ENCODE measurements at places on chromosomes 11 and 22.

DNA sequence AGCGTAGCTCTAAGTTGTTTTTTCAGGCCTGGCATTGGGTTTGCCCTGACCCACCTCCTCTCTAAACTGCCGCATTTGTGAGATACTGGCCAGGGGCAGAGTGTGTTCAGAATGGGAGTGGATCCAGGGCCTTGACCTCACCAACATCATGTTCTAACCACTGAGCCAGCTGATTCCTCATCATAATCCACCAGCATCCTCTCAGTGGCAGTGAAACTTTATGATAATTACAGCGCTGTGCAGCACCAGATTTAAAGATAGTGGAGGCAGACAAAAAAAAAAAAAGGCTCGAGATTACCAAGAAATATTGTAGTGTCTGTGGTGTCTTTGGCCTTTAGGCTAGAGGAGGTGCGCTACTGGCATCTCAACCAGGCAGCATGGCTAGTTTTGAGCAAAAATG, 53.0 kb downstream of the KREMEN1 start:
- no peak for DNase-seq

DNA sequence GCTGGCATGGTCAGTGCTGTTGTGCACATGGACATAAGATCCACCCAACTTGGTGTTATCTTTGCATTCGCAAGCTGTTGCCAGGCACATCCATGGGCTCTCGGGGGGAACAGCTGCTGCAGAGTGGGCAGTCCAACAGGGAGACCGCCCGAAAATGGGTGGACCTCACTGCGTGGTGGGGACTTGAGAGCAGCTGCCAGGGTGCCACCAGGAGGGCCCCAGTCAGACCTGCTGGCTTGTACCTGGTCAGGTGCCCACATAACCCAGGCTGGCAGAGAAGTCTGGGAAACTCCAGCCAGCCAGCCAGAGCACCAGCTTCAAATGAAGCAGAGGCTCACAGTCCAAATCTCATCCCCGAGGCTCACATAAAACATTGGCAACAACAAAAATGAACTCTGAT, 120.2 kb downstream of the BCR start:
- DNase-seq: no peak

DNA sequence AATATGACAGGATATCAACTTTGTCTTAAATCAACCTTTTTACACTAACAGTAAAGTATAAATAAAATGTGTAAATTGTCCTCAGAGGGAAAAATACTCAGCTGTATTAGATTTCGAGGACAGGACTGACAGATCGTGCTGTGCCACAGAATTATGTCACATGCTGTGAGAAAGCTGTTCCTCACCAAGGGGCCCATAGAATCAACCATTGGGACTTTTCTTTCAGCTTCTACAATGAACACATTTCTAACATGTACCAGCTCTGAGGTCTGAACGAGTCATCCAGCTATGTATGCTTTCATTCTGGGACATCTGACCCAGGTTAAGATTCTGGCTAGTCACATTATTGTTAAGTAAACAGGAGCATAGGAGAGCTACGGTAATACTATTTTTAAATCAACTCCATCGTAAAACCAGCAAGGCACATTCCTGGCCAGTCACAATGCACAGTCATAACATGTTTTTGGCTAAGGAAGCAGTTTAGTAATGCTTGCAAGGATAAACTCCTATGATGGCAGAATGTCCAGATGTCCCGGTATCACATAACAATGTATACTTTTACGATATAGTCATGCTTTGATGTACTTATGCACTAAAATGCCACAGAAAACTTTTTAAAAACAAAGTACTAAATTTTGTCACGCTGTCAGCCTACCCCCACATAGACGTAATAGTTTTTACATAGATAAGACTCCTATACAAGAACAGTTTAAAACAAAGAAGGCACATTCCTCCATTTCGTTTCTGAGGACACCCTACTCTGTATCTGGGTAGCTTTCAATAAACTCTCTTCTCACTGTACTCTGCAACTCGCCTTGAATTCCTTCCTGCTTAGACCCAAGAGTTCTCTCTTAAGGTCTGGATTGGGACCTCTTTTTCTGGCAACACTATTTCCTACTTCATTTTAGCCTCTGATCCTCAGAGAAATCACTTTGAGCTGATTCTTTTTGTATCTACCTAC, 27.4 kb downstream of the ZNF214 start:
- no peak for DNase-seq

DNA sequence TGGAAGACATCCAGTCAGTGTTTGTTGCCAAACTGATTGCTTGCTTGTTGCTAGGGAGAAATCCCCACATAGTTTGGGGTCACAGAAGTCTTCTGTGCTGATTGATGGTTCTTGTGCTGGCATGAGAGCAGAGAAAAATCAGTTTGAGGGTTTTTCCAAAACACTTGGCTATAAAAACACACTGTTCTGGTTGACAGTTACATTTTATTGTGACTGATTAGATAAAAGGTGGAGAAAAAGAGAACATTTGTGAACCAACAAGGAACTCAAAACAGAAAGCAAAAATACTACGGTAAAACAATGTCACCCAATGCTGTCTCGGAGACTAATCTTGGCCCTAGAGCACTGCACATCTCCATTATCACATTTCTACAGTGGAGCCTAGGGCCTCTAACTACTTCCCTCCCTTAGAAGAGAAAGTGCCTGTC, 14.4 kb upstream of the EIF4G2 start:
- DNase-seq: no peak

DNA sequence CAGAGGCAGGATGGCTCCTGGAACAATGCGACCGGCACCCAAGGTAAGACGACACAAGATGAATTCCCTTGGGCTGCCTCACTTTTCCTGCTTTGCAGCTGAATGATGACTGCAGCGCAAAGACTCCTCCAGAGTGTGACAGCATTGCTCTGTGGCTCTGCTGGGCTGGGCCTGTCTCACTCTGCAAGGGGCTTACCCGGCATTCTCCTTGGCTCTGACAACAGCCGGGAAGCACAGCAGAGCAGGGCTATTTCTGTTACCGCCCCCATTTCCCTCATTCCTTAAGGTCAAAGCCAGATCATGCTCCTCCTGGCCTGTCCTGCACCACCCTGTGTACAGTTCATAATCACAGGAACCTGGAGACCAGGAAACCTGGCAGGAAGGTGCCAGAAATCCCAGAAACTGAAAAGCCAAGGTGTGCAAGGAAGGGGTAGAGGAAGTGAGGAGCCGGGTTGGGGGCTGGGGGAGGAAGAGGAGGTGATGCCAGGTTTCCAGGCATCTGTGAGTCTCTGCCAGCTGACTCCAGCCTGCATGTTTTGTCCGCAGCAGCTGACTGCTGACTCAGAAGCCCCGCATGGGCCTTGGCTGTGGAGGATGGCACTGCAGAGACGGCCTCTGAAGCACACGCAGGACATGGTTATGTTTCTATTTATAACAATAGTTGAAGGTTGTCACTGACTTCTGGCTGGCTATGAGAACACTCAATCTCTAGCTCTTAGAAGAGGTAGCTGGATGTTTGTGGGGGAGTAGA, 113.6 kb downstream of the MICAL3 start:
- DNase-seq: no peak

- DNase-seq: no peak
These were observed 75.6 kb downstream of the PARVB start for GRCh38 chr22:44099696-44100095.

DNA sequence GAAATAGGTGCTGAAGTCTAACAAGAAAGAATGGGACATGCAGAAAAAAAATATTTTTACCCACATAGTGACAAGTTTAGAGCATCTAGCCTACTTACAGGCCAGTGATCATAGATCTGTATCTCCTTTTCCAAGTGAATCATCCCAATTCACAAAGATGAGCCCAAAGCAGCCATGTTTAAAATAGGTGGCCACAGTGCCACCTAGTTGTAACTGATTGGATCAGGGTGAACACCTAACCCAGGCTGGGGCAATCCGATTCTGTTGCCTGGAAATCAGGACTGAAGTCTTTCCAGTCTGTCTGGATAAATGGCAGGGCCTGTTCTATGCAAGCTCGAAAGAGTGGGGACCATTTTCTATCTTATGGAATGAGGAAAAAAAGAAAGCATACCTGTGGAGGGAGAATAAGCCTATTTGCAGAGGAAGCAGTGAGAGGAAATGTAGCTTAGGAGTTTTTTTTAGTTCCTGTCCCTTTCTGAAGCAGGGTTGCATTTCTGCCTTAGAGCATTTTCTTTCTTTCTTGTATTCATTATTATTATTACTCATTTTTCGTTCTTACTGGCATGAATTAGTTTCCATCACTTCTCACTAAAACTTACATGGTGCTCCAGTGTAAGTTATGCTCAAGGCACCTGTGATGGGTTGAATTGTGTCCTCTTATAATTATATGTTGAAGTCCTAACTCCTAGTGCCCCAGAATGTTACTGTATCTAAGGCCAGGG, 113.2 kb upstream of the RAG2 start:
- no peak for DNase-seq

DNA sequence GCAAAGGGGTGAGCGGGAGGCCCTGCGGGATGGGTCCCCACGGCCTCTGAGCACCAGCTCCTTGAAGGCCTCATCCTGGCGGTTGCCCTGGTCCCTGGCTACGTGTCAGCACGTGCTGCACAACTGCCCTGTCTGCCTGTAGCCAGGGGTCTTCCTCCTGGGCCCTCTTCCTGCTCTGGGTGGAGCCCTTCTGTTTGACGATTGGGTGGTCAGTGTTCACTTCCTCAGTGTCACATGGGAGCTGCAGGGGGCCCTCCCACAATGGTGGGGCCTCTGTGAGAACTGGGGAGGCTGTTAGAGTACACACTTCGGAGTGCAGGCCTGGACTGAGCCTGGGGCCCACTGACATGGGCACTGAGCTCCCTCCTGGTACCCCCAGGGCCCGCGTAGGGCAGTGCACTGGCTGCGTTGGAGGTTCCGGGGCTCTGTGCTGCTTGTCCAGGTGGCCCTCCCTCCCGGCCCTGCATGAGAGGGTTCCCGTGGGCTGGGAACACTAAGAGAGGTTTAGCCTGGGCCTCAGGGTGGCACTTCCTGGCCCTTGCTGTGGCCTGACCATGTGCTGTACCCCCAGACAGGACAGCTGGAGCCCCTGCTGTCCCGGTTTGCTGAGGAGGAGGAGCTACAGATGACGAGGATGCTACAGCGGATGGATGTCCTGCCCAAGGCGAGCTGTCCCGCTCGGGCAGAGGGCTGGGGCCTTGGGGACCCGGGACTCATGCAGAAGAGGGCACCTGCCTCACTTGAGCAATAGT, 13.8 kb downstream of the DGCR6L start:
- DNase-seq: no peak

DNA sequence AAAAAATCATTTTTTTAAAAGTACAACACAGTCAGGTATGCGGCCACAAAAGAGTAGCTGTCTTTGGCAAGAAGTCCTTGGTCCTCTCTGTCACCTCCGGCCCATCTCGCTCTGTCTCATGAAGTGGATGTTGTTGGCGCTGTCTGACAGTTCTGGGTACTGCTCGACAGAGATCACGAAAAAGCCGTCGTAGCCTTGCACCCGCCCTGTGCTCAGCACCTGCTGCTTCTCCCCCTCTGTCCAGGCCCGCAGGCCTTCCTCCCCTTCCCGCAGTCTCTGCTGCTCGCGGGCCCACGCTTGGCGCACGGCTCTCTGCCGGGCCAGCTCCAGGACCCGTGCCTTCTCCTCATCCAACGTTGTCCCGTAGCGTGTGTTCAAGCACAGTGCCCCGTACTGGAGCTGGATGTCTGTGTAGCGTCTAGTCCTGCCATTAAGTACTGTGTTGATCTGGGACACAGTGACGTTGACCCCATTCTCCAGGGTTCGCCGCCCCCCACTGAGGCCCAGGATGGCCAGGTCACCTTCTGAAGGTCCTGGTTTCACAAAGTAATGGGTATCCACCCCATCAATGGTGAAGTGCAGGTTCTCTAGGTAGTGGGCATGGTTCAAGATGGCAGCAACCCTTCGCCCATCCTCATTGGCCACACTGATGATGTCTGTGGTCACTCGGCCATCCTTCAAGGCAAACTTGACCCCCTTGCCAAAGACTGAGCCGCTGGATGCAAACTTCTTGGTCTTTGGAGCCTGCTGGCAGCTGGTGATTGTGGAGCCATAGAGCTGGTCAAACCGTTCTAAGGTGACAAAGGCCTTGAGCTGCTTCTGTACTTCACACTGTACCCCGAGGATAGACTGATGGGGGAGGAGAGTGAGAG, 83.5 kb upstream of the NARS2 start:
- DNase-seq: no peak

DNA sequence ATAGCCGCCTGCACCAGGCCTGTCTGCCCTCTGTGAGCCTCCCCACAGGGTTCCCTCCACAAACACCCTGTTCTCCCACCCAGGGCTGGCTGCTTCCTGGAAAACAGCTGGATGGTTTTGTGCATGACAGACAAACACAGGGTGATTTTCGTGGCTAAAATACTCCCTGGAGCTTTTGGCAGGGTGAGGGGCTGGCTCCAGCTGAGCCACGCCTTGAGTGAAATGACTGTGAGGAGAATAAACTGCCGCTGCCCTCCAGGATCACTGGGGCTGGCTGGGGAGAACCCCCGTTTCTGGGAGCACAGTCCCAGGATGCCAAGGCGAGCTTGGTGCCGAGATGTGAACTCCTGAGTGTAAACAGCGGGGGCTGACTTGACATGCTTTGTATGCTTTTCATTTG, 20.3 kb upstream of the PPP6R3 start:
- DNase-seq: no peak

DNA sequence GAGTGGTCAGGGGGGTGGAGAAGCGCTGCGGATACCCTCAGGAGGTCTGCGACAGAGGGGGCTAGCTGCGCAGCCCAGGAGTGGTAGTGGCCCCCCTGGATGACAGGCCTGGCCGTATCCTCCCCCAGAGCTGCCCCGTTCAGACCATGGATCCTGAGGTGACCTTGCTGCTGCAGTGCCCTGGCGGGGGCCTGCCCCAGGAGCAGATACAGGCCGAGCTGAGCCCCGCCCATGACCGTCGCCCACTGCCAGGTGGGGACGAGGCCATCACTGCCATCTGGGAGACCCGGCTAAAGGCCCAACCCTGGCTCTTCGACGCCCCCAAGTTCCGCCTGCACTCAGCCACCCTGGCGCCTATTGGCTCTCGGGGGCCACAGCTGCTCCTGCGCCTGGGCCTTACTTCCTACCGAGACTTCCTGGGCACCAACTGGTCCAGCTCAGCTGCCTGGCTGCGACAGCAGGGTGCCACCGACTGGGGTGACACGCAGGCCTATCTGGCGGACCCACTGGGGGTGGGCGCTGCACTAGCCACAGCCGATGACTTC, 505 bp downstream of the NUDT22 start:
- DNase-seq: peak; percentile 57

- DNase-seq: no peak
These were observed at the start of gene PRDM11 for GRCh38 chr11:45146072-45147016. TSS of gene PRDM11 (plus strand) at chr11:45146639. CDS start at chr11:45181767, 35,128 bp downstream.

GRCh38 chr22:38832005-38832978, 11.5 kb downstream of the NPTXR start:
- DNase-seq: no peak

GRCh38 chr11:19536131-19536530, 176.5 kb upstream of the NAV2 start:
- no peak for DNase-seq

Measured in Jurkat, Clone E6-1 (cell line).